Sciatic nerve (tissue), 2 donors: ENCODE measurements at places on chromosomes 16 and 17.
A peak's percentile ranks its signal among the peaks of the same experiment; 100 is the strongest.

GRCh38 chr16:78906135-78906534 lies 694.4 kb downstream of the MAF start:
- DNase-seq, result no peak

GRCh38 chr17:74018115-74018514 lies 185.4 kb upstream of the RPL38 start:
- no peak for DNase-seq

DNA sequence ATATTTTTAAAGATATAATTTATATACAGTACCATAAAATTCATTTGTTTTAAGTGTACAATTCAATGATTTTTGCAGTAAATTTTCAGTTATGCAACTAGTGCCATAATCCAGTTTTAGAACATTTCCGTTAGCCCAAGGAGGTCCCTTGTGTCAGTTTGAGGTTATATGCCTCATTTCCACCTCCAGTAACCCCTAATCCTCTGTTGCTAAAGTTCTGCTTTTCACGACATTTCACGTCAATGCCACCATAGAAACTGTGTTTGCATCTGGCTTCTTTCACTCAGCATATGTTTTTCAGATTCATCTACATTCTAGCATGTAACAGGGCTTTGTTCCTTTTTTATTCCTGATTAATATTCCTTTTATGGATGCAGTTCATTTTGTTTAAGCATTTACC lies 42.4 kb upstream of the NUDT7 start:
- no peak for DNase-seq

DNA sequence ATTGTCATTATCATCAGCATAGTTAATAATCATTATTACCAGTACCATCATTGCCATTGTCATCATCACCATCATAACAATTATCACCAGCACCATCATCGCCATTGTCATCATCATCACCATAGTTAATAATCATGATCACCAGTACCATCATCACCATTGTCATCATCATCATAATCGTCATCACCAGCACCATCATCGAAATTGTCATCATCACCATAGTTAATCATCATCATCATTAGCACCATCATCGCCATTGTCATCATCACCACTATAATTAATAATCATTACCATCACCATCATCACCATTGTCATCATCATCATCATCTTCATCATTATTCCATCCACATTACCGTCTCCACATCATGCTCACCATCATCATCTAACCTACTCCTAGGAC lies 13.5 kb downstream of the PDILT start:
- DNase-seq, result no peak

- DNase-seq, result no peak
Measured at GRCh38 chr16:26169473-26169872, 477.7 kb downstream of the HS3ST4 start.

- no peak for DNase-seq
Measured at GRCh38 chr16:85301231-85301630, 189.0 kb upstream of the CIBAR2 start.

DNA sequence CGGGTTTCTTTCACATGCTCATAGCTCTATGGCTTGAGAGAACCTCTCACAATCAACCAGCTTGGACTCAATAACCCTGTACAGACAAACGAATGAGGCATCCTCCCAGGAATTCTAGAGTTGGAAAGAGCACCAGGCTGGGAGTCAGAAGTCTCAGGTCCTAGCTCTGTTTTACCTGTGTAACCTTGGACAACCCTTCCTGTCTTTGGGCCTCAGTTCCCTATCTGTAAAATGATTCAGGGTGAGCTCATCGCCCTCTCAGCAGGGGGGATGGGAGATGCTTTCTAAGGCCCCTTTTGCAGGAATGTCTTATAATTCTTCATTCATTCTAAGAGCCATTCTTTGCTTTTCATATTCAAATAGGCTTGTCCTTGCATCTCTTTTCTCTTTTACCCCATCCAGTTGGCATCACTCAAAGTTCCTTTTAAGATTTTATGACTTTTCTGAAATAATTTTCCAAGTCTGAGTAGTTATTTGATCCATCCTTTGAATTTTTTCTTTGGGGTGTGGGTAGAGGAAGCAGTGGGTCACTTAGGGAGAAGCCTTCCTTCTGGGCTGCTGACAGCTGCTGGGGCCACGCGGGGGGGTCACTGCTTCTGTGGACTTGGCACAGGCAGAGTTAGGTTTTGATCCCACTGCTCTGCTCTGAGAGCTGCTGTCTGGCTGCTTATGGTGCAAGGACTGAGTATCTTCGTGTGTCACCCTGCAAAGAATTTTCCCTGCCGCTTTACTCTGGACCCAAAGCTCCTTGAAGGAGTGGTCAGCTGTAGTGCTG lies 102.7 kb downstream of the UTP18 start:
- DNase-seq, result no peak

DNA sequence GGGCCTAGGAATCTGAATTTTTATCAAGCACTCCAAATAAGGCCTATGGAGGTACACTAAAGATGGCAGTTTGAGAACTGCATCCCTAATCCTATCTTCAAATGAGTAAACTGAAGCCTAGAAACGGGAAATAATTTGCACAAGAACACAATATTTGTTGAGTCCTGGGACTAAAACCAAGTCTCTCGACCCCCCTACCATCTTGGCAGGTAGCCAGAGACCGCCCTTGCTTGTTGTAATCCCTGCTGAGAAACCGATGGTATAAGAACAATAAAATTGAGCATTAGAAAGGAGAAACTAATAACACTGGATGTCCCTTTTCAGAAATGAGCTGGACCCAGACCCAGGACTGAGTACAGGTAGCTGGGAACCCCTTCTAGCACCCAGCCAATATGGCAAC lies 24.4 kb downstream of the ADAMTS18 start:
- DNase-seq, result no peak

DNA sequence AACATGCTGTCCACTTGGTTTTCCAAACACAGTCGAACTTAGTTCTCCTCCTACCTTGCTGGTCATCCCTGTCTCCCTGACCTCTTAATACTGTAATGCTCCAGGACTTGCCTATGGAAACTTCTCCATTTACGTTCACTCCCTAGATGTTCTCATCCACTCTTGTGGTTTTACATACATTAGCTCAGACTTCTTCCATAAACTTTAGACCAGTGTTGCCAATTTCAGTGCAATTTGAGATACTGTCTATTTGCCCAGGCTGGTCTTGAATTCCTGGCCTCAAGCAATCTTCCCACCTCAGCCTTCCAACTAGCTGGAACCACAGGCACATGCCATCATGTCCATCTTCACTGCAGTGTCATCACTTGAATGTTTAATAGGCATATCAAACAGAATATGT lies 1.5 kb downstream of the MATCAP1 start:
- no peak for DNase-seq

- no peak for DNase-seq
Measured at GRCh38 chr17:66268247-66268927, 34.0 kb upstream of the PRKCA start.

DNA sequence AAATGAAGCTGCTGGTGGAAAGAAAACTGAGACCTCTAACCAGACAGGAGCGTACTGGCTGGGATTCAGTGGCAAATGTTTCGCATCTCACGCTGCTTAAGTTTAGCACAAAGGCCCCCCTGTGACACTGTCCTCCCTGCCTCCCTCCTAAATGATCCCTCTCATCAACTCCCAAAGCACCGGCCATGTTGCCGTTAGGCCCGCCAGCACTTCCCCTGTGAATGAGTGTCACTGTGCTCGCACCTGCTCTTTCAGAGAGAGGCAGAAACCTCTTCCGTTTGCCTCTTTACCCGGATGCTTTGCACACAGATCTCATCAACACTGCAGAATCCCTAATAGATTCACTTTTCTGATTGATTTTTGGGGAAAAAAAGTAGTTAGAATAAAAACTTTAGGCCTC lies 26.5 kb downstream of the MBTPS1 start:
- DNase-seq, result no peak

DNA sequence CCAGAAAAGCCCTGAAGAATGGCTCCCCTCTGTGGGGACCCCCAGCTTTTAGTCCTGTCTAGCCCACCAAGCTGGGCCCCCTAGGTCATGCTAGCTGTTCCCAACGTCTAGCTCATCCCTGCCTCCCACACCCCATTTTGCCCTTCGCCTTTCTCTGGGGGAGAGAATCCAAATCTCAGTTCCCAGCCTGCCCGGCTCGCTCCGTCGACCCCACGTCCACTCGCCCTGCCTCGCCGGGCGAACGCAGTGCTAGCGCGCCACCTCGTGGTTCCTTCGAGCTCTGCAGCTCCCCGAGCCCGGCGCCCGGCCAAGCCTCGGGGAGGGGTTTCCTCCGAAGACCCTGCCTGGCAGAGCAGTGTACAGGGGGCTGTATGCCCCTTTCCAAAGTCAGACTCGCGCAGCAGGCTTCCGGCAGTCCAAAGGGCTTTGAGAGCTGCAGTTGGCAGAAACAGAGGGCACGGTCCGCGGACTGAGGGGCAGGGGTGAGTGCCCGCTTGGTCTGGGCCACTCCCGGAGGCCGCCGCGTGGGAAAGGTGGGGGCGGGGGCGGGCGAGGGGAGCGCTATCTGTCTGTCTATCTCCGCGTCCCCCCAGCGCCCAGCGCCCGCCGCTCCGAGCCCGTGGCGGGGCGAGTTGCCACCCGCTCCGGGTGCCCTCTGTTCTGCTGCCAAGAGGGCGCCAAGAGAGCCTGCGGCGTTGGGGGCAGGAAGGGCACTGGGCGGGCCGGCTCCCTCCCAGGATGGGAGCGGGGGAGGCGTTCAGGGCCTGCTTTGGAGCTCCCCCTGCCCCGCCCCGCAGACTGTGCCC lies 1.7 kb upstream of the DLX3 start:
- peak; percentile 79 for DNase-seq

DNA sequence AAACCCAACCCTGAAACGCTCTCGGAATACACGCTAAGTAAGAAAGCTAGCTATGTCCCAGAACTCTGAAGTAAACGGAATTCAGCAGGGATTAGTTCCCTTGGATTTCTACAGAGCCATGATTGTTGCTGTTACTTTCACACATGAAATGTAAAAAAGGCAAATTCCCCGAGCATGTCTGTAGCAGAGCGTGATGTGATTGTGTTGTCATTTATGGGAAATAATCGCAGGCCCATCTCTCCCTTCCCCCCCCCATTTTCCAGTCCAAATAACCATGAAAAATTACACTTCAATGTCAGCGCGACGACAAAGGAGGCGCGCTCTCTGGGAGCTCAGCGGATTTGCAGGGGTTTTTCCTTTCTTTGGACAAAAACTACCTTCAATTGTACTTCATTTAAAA lies 209.0 kb downstream of the ZFHX3 start:
- DNase-seq, result no peak
